ENCODE measurements at places on chromosomes 1 and 21.

GRCh38 chr1:34642679-34643078, 112.2 kb upstream of the GJB5 start:
- no peak for DNase-seq

GRCh38 chr1:61898658-61899057, 156.4 kb downstream of the PATJ start:
- DNase-seq = no peak

- DNase-seq = no peak
Observed at GRCh38 chr1:51019811-51020210, 49.8 kb downstream of the CDKN2C start.

- DNase-seq = no peak
Observed at GRCh38 chr1:174743654-174744561, 255.8 kb upstream of the CACYBP start.

DNA sequence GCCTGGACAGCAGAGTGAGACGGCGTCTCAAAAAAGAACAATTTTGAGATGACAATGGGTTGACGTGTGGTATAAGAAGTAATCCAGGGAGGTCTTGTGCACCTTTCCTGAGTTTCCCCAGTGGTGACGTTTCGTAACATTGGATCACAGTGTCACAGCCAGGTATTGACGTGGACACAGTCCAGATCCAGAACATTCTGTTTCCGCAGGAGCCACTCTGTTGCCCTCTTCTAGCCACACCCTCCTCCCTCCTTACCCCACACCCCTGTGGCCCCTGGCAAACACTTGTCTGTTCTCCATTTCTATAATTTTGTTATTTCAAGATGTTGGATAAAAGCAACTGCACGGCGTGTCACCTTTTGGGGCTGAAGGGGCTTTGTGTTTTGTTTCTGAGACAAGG, 6.5 kb upstream of the TRAPPC10 start:
- no peak for DNase-seq

- no peak for DNase-seq
Observed at GRCh38 chr21:32954353-32954752, 71.4 kb upstream of the OLIG2 start.

- DNase-seq = peak; percentile 52
Observed at GRCh38 chr21:46295996-46296752, 10.0 kb downstream of the YBEY start.

GRCh38 chr1:107926436-107927080, 38.4 kb downstream of the VAV3 start:
- no peak for DNase-seq

- DNase-seq = no peak
Observed at GRCh38 chr1:22699681-22700520, 10.7 kb upstream of the EPHB2 start.

Measured in stimulated activated CD8-positive, alpha-beta memory T cell treated with anti-CD3 and anti-CD28 coated beads, Interleukin-2, amount 100 ng/mL, for 48 hours (primary cell).